ENCODE measurements at places on chromosomes 2 and 18.

GRCh38 chr2:172361840-172362239 is 65.5 kb upstream of the ITGA6 start:
- DNase-seq, result no peak

- DNase-seq, result peak; percentile 51
Measured at GRCh38 chr2:217853301-217853881, 149.4 kb downstream of the TNS1 start.

DNA sequence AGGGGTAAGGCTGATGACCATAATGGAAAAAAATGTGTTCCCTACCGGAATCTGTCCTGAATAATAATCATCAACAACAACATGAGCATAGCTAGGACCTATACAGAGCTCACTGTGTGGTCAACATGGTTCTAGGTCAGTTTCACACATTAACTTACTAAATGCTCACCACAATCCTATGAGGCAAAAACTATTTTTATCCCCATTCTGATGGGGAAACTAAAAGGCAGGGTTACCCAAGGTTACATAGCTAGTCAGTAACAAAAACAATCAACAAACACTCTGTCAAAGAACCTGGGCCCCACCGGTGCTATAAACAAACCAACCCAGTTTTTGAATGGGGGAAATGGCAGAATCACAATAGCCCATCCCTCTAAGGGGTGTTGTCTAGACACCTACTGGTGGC is 40.1 kb downstream of the AOX1 start:
- no peak for DNase-seq

GRCh38 chr2:180609626-180610340 is 370.6 kb upstream of the UBE2E3 start:
- no peak for DNase-seq

GRCh38 chr2:37634914-37635503 is 36.4 kb downstream of the CDC42EP3 start:
- DNase-seq, result no peak

DNA sequence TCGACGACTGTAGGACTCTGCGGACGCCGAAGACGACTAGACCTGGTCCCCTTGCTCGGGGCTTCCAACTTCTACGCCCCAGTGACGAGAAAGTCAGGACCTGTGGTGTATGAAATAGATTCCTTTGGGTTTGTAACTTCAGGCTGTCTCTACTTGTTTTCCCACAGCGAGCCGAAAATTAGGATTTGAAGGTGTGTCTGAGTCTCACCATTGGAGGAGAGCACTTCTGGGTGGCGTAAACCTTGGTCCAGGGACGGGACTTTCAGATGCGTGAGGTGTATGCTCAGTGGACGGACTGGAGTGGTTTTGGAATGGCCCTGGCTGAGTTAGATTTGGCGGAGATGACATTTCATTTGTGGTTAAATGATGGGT is 1.3 kb downstream of the BIRC6 start:
- peak; percentile 32 for DNase-seq

DNA sequence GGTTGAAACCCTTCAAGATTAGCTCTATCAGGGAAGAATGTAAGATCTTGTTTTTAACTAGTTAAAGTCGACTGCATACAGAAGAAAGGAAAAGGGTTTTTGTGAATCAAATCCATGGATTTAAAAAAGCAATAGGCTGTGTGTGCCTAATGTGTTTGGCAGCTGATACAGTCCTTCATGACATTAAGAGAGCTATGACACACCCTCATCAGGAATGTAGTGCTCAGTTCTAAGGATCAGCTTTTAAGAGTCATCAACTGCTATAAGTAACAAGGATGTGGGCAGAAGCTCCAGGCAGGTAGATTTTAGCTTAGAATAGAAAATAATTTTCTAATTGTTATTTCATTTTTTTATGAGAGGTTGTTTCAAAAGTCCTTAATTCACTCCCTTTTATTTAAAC is 52.9 kb downstream of the PPP1R1C start:
- DNase-seq, result no peak

- no peak for DNase-seq
Measured at GRCh38 chr2:27174638-27175037, 25.8 kb downstream of the TCF23 start.

DNA sequence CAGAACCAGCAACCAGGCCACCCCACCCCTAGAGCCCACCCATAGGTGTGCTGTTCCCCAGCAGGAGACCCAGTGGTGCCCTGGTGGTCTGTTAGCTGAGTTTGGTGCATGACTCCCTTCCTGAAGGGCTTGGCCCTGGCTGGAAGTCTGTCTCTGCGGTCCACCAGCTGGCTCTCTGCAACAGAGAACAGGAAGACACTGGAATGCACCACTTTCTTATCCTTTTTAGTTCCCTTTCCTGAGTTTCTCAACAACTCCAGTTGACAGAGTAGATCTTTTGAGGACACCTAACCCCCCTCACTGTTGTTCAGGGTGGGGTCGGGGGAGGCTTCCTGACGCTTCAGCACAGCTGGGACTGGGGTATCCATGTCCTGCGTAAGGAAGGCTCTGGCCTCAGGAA is 11.9 kb upstream of the RPL37A start:
- DNase-seq, result no peak

GRCh38 chr2:221549143-221549542 is 23.0 kb downstream of the EPHA4 start:
- no peak for DNase-seq

GRCh38 chr2:238289574-238289973 is 1.2 kb upstream of the PER2 start:
- DNase-seq, result no peak

DNA sequence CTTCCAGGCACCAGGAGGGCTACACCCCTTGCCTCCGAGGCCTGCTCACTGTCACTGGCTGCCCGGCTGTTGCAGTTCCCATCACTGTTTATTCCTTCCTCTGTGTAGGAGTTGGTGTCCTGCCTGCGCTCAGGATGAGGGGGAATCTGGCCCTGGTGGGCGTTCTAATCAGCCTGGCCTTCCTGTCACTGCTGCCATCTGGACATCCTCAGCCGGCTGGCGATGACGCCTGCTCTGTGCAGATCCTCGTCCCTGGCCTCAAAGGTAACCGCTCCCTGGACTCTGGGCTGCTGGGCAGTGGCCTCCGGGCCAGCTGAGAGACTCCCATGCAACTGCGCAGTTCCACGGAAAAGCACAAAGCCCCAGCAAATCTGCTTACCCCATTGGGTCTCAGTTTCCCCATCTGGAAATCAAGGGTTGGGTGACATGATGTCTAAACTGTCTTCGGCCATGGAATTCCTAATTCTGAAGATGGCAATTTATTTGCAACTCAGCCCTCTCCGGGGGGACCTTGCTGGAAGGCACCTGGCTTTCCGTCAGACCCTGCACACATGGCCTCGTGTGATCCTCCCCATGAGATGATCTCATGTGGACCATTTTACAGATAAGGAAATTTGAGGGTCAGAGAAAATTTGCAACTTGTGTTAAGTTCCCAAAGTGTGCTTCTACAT is 9.4 kb downstream of the COLEC11 start:
- DNase-seq, result peak; percentile 23

DNA sequence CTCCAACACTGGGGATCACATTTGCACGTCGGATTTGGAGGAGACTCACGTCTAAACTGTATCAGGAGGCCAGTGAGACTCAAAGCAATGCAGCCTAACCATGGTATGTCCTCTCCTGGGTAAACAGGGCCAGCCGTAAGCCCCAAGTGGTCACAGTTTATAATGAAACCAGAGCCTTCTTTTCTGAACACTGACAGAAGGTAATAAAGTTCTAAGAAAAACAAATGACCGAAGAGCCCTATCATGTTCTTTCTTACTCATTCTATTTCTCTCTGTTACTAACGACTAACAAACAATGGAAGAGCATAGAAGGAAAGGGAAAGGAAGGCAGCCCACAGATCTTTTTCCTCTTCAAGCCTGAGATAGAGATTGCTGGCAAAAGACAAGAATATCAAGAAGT is 796.8 kb upstream of the SOX11 start:
- DNase-seq, result no peak

DNA sequence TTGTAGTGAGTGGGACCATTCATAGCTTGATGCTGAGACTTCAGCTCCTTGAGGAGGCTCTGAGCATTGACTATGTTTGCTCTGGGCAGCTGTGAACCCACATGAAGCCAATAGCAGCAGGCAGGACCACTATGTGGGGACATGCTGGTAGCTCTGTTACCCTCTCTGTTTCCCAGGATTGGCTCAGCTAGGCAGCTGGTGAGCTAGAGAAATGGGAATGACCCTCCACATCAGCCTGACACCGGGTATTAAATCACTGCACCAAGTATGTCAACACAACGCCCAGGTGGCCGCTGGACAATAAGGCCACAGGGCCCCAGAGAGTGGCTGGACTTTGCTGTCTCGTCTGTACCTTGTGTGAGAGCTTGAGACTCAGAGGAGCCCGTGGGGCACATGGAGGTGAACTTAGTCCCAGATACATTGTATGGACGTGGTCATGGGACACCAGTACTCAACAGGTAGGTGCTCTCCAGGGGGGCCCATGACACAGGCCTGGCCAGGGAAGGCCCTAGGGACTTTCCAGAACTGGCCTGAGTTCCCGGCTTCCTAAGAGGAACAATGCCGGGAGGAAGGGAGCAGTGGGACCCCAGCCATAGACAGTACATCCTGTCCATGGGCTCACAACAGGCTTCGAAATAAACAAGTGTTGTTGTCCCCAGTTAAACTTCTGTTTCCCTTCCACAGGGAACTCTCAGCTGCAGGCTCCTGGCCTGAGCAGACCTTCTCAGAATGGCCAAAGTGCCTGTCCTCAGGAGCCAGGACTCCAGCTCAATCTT is 35.2 kb downstream of the HS1BP3 start:
- DNase-seq, result no peak

Measured in retina (tissue), 1 donor.